ENCODE measurements at places on chromosomes 5 and 9.
A peak's percentile ranks its signal among the peaks of the same experiment; 100 is the strongest.

DNA sequence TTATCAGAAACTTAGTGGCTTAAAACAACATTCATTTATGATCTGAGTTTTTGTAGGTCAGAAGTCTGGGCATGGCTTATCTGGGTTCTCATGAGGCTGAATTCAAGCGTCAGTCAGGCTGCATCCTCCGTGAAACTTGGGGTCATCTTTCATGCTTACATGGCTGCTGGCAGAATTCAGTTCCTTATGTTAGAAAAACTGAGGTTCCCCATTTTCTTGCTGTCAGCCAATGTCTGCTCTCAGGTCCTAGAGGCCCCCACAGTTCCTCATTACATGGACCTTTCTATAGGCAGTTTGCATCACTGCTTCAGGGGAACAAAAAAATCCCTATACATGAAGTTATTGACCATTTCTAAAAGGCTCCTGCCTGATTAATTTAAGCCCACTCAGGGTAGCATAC is 83.8 kb upstream of the NMUR2 start:
- no peak for ATAC-seq

DNA sequence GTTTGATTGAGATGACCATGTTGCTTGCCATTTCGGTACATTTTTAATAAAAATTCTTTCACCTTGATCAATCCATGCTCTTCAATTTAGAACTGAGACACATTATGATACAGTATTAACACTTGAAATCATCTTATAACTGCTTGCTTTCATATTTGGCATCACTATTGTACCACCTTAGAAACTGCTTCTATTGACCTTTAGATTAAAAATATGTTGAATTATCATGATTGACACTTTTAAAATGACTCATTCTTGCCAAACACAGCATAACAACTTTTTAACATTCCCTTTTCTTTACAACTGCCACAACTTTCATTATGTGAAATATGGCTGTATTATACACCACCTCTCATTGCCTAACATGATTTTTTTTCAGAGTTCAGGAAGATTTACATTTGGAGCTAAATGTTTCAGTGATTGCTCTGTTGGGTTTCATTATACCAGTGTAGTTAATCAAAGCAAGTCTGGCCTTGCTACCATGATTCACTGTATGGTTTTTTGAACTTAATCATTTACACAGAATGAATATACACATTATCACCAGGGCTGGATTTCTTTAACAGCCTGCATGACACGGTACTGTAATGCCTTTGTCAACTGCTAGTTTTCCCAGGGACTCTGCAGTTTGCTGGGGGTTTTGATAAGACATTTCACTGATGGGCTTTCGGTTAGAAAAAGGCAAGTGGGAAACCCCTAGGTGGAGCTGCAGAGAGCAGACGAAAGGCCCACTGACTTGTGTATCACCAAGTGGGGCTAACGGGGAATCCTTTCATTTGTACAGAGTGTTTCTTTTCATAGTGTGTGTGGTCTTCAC is 93.6 kb upstream of the TLE4 start:
- peak; percentile 59 for ATAC-seq

DNA sequence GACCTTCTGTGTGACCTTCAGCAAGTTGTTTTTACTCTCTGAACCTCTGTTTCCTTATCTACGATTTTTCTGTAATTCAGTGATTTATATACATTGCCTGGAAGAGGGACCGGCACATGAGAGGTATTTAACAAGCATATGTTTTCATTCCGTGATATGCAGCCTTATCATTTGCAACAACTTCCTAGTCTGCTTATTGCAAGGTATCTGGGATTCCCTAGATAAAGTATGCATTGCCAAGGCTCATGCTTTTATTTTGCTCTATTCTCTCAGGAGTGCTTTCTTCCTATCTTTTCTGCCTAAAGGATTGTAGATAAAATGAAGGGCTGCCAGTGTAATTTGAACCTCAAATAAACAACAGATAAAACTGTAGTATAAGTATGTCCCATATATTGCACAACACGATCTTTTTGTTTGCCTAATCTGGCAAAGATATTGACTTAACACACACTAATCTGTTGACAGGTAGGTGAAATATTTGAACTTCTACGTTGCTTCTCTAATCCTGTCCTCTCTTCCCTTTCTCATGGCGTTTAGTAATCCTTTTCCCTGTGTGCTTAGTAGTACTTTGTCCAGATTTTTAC is 377.2 kb upstream of the TNC start:
- ATAC-seq, result no peak

DNA sequence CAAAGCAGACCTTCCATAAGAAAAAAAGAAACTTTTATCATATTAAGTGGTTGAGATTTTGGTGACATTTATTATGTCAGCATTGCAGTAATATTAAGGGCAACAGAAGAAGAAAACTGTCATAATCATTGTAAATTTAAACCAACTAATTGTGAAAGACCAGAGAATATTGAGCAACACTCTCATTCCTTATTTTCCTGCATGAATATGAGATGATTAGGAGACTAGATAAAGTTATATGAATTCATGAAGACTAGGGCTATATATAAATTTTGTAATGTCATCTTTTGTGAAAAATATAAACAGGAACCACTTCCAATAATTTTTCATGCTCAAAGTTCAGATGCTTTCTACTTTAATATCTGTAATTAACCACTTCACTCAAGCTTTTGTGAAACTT is 974.5 kb upstream of the CDH10 start:
- no peak for ATAC-seq

- ATAC-seq, result no peak
Observed at GRCh38 chr5:15574128-15574527, 74.1 kb downstream of the FBXL7 start.

DNA sequence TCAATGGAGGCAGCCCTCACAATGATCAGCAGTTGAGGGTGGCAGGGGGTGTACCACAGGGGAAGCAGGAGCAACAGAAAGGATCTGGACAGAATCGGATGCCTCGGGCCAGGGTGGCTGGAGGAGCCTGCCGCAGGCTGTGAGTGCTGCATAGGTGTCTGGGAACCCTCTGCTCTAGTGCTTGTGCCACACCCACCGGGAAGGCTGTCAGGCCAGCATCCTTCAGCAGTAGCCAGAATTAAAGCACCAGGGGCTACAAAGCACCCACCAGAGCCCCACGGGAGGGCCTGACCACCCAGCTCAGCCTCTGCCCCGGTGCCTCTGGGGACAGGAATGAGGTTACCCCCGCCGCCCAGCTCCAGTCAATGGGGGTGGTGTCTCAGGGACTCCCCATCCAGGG is 49.0 kb downstream of the ARHGEF37 start:
- no peak for ATAC-seq

DNA sequence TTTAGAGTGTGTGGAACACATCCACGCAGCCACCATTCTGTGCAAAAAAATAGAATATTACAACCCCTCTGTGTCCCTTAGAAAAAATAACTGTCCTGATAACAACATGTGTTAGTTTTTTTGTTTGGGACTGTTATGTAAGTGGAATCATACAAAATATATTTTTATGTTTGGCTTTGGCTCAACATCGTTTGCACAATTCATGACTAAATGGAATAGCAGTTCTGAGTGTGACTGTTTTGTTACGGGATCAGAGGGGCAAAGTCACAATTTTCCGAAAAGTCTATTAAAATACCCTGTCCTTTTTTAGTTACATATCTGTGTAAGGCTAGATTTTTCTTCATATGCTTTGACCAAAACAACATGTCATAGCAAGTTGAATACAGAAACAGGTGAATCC is 12.8 kb downstream of the MTREX start:
- no peak for ATAC-seq

Measured in activated T-helper 17 cell treated with anti-CD3 and anti-CD28 coated beads, Interleukin-2, amount 50 U/mL, for 72 hours (primary cell).